ENCODE measurements at places on chromosomes 6 and 20.

DNA sequence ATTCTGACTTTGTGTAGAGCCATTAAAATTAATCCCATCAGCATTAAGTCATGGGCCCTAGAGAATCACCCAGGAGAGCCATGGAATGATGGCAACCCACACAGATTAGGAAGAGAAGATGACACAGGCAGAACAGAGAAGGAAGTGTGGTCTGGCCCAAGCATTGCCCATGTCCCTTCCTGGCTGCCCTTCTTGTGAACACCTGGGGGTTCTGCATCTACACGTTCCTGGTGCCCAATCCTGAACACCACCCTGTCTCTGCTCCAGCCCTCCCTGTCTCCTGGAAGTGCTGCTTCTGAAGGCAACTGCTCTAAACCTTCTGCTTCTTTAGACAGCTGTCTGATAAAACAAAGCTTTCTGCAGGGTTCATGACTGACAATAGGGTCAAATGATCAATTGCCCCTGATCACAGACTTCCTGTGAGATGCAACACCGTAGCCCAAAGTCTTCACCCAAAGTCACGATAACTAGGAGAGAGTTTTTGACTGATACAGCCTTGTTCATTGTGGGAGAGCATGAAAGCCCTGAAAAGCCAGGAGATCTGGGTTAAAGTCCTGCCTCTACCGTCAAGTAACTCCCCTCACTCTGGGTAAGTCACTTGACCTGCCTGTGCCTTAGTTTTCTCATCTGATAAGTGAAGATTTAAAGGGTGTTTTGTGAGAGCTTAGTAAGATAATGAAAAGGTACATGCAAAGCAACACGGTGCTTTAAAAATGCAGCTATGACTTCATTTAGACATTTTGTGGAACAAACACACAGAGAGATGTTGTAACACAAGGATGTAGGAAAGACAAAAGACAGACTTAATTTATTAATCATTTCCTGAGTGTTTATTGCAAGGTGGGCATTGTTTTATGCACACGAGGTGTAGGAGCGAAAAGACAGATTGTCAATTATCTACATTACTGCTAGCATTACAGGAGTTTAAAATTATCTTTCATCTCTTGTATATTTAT lies 291.2 kb upstream of the STXBP5 start:
- peak; percentile 60 for DNase-seq

DNA sequence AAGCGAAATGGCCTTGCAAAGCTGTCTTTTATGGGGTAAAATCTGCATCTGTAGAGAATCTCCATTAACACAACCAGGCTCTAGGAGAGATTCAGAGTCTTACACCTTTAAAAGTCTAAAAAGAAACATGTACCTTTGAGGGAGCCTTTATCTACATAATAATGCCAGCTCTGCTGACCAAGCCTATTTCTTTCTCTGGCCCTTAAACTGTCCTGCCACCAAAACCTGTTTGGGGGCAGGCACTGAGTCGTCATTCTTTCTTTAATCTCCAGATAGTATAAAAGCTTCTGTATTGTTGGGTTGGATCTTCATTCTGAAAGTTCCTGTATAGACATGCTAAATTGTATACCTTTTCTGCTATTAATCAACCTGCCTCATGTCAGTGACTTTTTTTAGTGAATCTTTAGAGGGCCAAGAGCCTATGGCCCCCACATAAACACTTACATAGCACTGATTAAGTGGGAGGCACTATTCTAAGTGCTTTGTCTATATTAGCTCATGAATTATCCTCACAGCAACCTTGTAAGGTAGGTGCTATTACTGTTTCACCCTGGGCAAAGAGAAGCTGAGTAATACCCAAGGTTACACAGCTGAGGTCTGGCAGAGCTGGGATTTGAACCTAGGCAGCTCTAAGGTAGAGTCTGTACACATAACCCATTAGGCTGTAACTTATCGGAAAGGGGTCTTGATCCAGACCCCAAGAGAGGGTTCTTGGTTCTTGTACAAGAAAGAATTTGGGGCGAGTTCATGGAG lies 232.3 kb upstream of the DTNBP1 start:
- DNase-seq: no peak

- no peak for DNase-seq
Observed at GRCh38 chr6:36826520-36827227, 12.6 kb downstream of the CPNE5 start.

DNA sequence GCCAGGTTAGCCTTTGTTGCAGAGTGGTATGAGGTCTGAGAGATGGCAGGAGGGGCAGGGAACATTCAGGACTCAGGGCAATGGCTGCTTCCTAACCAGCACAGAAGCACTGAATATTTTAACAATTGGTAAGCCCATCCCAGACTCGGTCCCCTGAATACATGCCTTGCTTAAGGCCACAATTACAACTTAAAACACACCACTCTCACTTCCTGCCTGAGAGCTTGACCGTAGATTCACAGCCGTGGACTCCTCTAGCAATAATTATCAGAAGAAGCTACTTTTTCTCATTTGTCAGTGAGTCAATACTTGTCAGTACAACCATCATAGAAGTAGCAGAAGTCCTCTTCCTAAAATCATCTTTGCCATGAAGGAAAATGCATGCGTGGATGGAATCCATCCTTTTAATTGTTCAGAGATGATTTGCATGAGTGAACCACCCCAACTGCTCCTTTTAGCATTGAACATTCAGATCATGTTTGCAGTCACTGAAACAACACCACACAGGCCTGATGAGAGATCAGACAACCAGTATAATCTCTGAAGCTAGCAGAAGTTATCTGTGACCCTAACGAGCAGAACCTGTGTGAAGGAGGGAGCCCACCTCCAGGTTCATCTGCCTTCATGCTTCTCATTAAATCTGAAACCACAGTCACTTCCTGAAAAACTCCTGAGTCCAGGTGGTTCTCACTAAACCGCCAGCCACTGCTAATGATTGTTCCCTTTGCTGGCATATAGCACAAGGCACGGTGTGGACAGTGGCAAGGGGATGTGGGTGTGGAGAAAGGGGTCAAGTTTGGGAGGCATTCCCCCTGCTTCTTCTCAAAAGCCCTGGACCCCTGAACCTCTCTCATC lies 333.9 kb upstream of the CNR1 start:
- no peak for DNase-seq

DNA sequence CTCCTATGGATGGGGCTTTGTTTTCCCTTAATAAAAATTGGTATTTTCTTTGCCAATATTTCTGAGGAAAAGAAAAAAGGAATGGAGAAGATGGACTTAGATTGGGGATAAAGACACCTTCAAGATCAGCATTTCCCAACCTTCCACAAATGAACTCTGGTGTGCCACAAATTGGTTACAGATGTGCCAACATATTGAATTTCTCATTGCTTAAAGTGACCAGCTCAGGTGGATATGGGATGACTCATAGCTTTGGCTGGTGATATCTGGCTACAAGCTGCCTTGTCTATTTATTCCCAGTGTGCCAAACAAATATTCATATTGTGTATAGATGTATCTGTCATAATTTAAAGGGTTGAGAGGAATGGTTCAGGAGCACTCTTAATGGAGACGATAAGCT lies 32.5 kb downstream of the THEMIS start:
- DNase-seq: no peak

- DNase-seq: no peak
Observed at GRCh38 chr6:41072836-41073202, at the start of gene NFYA. Gene NFYA (plus strand): TSS chr6:41072974. CDS start chr6:41079090, 6,116 bp downstream.

GRCh38 chr6:85004361-85004995 lies 240.1 kb upstream of the TBX18 start:
- DNase-seq: no peak

DNA sequence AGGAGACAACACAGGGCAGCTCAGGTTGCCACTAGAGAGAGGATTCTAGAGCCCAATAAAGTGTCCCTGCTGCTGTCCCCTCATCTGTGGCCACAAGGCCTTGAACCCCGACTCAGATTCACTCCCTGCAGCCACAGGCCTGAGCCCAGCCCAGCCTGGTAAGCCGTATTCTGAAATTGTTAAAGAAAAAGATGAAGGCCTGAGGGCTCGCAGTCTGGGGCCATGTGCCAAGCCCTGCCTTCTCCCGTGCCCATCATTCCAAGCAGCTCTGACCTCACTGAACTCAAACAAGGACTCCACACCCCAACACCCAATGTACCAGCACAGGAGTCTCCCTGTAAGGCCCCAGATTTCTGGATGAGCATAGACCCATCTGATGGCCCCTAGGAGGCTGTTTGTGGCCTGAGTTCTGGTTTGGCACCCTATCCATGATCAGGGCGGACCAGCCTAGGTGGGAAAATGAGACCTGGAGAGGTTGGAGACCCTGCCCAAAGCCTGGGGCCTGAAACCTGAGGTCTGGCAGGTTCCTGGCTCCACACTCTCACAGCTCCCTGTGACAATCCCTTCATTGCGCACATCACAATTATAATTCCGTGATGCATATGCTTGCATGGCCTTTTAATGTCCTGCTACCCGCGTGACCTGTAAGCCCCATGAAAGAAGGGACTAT lies 62.0 kb upstream of the TOP1 start:
- no peak for DNase-seq

Data from iris pigment epithelial cell (primary cell).